ENCODE measurements at places on chromosomes 3 and 15.

GRCh38 chr3:193768070-193768394 lies 175.0 kb downstream of the OPA1 start:
- no peak for DNase-seq

DNA sequence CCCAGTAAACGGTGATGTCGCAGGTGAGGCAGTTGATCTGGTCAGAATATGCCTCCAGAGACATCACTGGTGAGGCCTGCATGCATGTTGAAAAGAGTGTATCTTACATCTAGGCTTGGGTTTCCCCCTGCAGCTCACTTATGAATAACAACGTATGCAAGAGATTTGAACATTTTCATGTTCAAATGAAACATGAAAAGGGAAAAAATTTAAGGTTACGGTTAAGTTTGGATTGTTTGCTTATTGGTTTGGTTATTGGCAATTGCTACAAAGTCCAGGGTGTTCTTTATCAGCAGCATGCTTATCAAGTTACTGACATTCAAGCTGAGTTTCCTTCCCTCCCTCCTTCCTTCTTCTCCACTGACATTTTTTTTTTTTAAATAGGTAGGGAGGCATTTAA lies 123.2 kb downstream of the IGF1R start:
- DNase-seq, result no peak

DNA sequence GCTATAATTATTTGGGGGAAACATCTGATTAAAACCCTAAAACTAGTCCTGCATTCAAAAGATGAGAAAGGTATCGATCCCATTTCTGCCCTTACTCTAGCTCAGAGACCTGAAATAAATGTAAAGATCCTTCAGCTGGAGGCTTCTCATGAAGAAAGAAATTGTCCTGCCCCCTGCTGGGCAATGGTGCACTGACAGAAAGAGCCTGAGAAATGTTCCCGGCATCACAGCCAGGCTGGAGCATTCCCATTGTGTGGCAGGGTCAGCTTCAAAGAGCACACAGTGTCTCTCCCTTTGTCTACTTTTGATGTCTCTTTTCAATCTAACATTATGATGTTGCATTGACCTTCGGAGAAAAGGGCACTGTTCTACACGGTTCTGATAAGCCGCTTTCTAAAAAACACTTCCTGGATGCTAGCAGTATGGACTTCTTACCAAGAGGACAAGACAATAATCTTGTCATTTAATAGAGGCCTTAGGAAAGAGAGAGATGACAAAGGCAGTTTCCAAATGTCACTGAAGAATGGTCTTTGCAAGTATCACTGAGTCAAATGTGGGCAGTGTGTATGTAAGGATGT lies 287.5 kb downstream of the MAGI1 start:
- no peak for DNase-seq

GRCh38 chr3:161050935-161051334 lies 54.2 kb downstream of the B3GALNT1 start:
- DNase-seq, result no peak

DNA sequence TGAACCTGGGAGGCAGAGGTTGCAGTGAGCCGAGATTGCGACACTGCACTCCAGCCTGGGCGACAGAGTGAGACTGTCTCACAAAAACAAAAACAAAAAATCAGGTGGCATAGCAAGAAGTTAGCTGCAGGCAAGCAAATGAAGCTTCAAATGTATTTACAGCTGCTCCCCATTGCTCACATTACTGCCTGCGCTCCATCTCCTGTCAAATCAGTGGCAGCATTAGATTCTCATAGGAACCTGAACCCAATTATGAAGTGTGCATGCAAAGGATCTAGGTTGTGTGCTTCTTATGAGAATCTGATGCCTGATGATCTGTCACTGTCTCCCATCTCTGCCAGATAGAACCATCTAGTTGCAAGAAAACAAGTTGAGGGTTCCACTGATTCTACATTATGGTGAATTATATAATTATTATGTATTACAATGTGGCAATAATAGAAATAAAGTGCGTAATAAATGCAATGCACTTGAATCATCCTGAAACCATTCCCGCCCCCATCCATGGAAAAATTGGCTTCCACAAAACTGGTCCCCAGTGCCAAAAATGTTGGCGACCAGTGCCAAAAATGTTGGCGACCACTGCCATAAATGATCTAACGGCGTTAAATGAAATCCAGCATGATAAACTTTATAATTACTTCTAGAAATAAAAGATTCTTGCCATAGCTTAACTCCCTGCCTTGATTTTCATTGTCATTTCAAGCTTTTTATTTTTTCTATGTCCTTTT lies 616.7 kb upstream of the NAALADL2 start:
- DNase-seq, result no peak

DNA sequence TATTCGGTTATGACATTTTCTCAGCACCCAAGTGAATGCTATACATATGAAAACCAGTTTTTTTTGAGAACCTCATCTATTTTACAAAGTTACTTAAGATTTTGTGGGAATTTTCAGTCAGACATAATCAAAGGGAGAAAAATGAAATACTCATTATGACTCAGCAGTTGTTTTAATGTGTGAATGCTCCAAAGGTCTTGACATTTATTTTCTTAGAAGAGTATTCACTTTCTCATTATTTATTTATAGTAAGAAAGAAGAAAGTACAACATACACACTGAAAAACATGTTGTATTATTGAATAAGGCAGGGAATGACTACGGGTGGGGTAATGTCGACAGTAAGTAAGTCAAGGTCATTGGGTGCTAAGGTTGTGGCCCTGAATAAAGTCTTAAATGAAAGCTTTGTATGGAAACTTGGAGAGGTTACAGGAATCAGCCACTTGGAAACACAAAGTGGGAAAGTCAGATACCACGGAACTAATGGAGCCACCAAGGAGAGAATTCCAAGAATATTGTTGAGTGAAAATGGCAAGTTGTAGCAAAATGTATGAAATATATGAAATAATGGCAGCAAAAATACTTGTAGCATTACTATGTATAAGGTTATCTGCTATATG lies 844.5 kb downstream of the TBL1XR1 start:
- no peak for DNase-seq

DNA sequence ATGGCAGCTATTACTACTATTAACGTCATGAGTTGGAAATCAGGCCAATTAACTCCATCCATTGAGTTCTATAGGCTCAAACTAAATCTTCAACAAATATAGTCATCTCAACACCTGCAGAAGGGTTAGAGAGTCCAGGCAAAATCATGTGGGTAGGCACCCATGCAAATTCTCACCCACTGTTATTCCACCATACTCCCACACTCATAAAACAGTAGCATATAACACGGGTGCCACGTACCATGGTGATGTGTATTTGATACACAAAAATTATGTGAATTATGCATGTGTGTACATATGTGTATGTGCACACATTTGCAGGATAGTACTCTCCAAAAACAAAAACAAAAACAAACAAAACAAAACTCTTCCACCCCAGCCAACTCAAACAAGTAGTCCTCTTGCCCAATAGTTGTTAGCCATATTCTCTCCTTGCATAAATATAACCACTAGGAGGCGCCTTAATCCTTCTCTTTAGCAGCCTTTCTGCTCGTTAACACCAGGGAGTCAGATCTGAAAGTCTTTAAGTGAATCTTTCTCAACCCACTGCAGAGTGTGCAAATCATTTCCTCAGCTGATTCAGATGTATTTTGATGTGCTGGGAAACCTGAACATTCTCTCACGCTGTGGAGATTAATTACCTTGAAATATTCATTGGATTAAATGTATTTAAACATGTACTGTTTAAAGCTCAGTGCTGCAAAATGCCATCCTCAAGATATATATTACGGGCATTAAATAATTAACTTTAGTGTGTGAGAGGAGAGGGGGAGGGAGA lies 38.0 kb upstream of the COPB2 start:
- peak; percentile 42 for DNase-seq

DNA sequence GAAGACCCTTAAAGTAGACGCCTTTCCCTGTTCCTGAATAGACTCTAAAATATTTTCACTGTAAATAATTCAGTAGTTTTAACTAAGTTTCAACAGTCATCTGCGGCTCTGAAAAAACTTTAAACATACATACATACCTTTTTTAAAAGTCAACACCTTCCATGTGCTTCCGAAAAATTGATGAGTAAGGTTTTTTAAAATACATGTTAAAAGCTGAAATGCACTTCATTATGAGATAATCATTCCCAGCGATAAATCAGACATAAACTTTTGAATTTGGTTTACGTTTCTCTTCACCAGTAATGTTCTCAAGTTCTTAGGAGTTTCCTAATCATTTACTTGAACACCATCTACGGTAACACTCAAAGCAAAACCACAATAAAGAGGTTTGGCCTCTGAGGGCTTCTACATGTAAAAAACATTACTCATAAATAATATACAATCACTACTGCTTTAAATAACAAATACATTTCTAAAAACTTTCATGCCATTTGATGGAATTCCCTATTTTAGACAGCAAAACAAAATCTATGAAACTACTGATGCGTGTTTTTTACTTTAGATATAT lies 403.5 kb downstream of the SHQ1 start:
- no peak for DNase-seq

GRCh38 chr3:181956122-181956521 lies 244.4 kb downstream of the SOX2 start:
- DNase-seq, result no peak

DNA sequence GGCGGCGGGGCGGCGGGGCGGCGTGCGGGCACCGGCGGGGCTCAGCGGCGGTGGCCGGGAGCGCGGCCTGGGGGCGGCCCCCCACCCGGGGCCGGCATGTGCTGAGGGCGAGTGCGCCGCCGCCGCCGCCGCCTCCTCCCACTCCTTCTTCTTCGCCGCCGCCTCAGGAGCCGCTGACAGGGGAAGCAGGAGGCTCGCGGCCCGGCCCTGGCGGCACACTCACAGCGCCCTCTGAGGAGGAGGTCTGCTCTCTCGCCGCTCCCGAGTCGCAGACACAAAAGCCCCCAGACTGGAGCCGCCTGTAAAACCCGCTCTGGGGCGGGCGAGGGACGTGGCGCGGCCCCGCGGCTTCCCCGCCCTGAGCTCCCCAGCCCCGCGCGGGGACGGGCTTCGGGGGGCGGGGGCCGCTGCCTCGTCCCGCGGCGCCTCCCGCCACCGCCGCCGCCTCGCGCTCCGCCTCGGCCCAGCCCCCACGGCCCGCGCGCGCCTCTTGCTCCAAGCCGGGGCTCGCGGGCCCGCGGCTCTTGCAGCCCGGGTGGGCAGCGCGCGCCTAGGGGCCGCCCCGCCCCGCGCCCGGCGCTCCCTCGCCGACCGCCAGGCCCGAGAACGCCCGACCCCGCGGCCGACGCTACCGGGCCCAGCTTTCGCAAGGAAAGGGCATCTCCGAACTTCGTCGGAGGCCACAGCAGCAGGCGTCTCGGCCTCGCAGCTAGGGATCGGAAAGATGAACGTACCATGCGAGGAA lies at the start of gene PYGO1:
Gene PYGO1 (minus strand): TSS at position 276 of the 745 bp plus-strand sequence. CDS start 462 bp downstream, outside the sequence.
- no peak for DNase-seq

- DNase-seq, result no peak
Observed at GRCh38 chr3:56916716-56917360, 115.1 kb upstream of the ARHGEF3 start.

GRCh38 chr15:84734794-84735479 lies 13.5 kb upstream of the ZNF592 start:
- DNase-seq, result no peak

- no peak for DNase-seq
Observed at GRCh38 chr3:184466413-184466960, 86.6 kb downstream of the CHRD start.

GRCh38 chr3:109131276-109131675 lies 5.2 kb upstream of the C3orf85 start:
- no peak for DNase-seq

- peak; percentile 54 for DNase-seq
Observed at GRCh38 chr3:138493804-138494606, 59.6 kb downstream of the ESYT3 start.

DNA sequence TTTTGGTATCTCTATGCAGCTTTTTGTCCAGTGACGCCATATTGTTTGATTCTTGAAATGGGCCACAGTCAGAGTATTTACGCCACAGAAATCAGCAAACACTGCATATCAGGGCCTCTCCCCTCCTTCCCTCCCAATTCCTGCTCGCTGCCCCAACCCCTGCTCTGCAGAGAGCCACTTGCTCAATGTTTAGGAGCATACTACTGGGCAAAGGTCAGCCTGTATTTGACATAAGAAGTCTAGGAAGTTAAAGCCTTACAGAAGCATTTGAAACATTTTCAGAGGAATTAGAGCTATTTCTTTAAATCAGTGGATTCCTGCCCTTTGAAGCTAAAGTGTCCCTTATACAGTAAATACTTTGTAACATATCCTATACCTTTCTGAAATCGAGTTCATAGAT lies 17.4 kb upstream of the RARB start:
- DNase-seq, result no peak

GRCh38 chr3:38129058-38129457 lies 7.9 kb downstream of the ACAA1 start:
- DNase-seq, result no peak

GRCh38 chr3:50299929-50300680 lies 900 bp upstream of the HYAL3 start:
- no peak for DNase-seq

GRCh38 chr3:155442072-155442471 lies 148.6 kb upstream of the STRIT1 start:
- DNase-seq, result no peak

DNA sequence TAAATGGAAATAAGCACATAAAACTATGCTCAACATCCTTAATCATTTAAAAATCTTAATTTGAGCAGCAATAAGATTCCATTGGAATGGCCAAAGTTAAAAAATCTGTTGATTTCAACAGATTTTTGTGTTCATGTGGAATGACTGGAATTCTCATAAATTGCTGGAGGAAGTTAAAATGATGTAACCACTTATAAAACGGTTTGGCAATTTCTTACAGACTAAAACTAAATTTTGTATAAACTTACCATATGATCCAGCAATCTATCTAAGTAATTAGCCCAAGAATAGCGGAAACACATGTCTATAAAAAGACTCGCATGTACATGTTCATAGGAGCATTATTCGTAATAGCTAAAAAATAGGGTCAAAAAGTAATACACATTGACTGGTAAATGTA lies 1713.6 kb downstream of the SI start:
- no peak for DNase-seq

Data from AG04449 (cell line).